ENCODE measurements at places on chromosomes 11 and 22. TPM values are rescaled to one million over a fixed set of nuclear protein-coding genes. Genes with fewer than 3 reads are reported as not detected.

DNA sequence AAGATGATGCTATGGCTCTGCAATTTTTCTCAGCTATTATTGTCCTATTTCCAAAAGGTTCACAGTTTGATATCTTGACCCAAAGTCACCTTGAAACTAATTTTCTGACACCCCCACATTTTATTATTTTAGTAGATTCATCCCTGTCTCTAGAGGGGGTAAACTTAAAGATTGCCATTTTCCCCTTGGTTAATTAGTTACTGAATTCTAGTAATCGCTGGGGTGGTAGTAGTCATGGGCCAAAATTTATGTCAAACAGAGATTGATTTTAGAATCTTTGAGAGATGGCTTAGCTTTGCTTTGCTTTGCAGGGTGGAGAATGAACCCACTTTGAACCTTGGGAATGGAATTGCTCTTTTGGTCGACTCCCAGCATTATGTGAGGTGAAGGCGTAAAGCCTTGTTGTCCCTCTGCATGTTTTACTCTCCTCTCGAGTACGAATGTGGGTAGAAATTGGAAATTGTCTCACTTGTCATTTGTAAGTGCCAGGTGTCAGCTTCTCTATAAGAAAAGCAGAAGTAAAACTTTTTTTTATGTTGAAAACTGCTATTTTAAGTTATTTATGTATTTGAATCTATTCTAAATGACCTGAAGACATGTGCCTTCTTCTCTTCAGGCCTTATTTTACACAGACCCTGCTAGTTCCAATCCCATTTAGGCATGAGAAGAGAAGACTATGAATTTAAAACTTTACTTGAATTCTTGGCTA lies 42.4 kb upstream of the RCE1 start:
- DNase-seq: no peak

- DNase-seq: no peak
These were observed 451.0 kb upstream of the DDI1 start for GRCh38 chr11:103585401-103585800.

GRCh38 chr11:72618803-72619202 lies 55.4 kb downstream of the PDE2A start:
- DNase-seq: no peak

DNA sequence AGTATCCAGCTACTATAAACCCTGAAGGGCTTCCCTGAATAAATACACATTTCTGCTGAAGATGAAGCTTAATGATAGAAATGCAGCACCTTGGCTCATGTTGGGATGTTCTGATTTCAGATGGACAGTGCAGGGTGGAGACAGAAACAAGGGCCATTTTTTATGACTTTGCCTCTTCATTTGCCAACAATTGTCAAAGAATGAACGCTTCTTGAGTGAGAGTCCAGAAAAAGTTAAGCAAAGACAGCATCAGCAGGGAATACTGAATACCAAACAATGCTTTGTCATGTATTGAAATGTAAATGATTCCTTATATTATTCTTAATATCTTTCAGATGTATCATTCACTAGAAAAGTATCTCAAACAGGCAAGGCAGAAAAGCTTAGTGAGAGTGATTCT lies 84.9 kb downstream of the TRPC6 start:
- no peak for DNase-seq

- no peak for DNase-seq
These were observed 792.5 kb upstream of the LRRC4C start for GRCh38 chr11:42251984-42252383.

Gene MPZL3
- 7.1 TPM for total RNA-seq

GRCh38 chr22:26445577-26446275 lies 16.7 kb downstream of the ASPHD2 start:
- no peak for DNase-seq

GRCh38 chr11:32325725-32326124 lies 109.6 kb downstream of the WT1 start:
- no peak for DNase-seq

GRCh38 chr11:69253028-69253427 lies 40.9 kb upstream of the MYEOV start:
- peak; percentile 81 for DNase-seq

DNA sequence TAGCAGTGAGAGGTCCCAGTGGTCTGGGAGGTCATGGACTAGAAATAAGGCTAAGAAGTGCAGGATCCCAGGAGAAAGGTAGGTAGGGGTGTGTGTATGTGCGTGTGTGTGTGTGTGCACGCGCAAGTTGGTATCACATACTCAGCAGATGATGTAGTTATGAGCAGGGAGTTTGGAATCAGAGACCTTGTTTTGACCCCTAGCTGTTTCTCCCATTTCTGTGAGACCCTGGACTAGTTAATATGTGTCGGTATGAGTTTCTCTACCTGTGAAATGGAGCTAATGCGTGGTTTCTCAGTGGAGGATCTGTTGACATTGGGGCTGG lies 1.3 kb downstream of the SERPING1 start:
- DNase-seq: no peak

GRCh38 chr22:24822471-24822870 lies 16.5 kb downstream of the SGSM1 start:
- no peak for DNase-seq

- no peak for DNase-seq
These were observed 354.0 kb upstream of the CCDC90B start for GRCh38 chr11:83639995-83640758.

GRCh38 chr11:69066122-69067112 lies 17.7 kb downstream of the TPCN2 start:
- no peak for DNase-seq

- DNase-seq: no peak
These were observed 69.0 kb upstream of the ZBED5 start for GRCh38 chr11:10926801-10927211.

Gene GLYATL1
- not detected for total RNA-seq

Gene API5
- 81.3 TPM for total RNA-seq

- DNase-seq: peak; percentile 59
These were observed 14.7 kb downstream of the GATD1 start for GRCh38 chr11:762421-763072.

GRCh38 chr22:17191163-17191784 lies 28.0 kb downstream of the ADA2 start:
- peak; percentile 84 for DNase-seq

- peak; percentile 33 for DNase-seq
These were observed 5.4 kb downstream of the SMCO4 start for GRCh38 chr11:93537767-93538261.

- DNase-seq: no peak
These were observed 104.7 kb upstream of the OR4B1 start for GRCh38 chr11:48111891-48112290.

Gene BEST1
- total RNA-seq: not detected
